ENCODE measurements at places on chromosomes 16 and 17.
A peak's percentile ranks its signal among the peaks of the same experiment; 100 is the strongest.

DNA sequence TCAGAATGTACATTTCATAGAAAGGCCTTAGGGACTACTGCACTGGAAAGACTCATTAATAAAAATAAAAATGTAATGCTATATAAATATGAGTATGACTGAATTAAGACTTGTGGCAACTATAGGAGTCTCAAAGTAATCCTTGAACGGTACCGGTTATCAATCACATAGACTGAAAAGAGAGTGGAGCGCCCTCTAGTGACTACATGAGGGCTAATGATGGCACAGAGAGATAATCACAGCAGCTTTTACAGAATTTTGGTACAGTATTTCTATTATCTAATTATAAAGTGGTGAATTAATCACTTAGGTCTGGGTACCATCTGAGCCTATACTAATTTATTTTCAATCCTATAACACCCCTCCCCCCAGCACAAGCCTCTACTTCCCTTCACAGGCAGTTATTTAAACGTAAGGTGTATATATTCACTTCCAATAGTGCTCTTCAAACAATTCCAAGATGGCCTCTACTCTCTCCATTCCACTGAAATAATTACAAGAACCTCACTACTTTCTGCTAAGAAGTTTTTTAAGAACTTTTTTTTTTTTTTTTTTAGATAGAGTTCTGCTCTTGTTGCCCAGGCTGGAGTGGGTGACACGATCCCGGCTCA, 40.7 kb upstream of the ANKFY1 start:
- DNase-seq = peak; percentile 58

DNA sequence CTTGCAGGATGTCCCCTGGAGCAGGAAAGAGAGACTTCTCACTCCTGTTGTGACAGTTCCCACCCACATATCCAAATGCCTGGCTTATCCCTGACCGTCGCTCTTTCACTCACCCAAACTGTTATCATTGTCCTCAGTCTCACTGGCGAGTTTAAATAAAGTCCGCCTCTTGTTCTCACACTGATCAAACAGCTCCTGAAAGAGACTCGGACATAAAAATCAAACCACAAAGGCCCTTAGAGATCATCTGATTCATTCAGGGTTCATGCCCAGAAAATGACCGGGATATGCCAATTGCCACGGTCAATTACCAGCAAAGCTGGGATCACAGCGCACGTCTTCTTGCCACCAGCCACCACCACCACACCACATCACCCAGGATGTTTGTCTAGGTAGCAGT, 19.9 kb downstream of the GGA3 start:
- no peak for DNase-seq

DNA sequence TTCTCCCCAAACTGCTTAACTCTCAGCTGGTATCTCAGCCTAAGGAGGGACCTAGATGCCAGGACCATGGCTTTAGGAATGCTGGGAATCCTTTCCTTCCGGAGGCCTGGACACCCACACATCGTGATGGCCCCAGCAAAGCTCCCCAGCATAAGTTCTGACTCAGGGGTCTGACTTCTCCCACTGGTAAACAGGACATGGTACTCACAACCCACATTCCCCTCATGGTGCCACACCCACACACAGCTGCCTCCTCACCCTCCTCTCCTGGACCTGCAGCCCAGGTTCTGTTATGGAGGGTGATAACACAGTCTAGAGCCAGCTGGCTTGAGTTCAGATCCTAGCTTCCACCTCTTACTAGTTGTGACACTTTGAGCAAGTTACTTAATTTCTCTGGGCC, 719 bp upstream of the RNF227 start:
- DNase-seq = no peak

DNA sequence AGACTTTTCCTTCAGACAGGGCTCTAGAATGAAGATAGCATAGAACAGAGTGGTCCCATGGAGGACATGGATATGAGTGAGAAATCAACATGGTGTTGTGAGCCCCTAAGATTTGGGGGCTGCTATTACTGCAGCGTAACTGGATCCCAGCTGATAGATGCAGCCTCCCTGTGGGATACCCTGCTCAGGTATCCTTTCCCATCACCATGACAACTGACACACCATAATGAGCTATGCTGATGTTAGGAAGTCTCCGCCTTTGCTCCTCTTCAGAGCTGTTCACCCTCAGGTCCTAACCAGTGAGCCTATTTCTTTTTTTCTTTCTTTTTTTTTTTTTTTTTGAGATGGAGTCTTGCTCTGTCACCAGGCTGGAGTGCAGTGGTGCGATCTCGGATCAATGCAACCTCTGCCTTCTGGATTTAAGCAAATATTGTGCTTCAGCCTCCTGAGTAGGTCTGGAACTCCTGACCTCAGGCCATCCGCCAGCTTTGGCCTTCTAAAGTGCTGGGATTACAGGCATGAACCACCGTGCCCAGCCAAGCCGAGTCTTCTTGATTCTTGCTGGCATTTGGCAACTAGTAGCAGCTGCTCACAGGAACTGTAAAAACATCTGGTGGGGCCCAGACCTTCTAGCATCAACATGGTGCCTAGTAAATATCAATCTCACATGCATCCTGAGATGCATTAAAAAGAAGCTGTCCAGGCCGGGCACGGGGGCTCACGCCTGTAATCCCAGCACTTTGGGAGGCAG, 17.1 kb downstream of the STX4 start:
- DNase-seq = no peak

- peak; percentile 52 for DNase-seq
These were observed 3.2 kb downstream of the CCR7 start for GRCh38 chr17:40561871-40562611.

- DNase-seq = no peak
These were observed 231.0 kb downstream of the CBLN1 start for GRCh38 chr16:49050607-49051006.

Measured in activated gamma-delta T cell treated with Interleukin-2 at 50 U/mL for 16 hours (primary cell).